ENCODE measurements at places on chromosomes 11 and 22.

- no peak for DNase-seq
Measured at GRCh38 chr22:24731761-24732160, 42.8 kb downstream of the PIWIL3 start.

GRCh38 chr22:38176170-38176741, 5.4 kb downstream of the PLA2G6 start:
- DNase-seq = peak; percentile 24

GRCh38 chr11:124307093-124307492, 6.7 kb downstream of the OR8D1 start:
- no peak for DNase-seq

DNA sequence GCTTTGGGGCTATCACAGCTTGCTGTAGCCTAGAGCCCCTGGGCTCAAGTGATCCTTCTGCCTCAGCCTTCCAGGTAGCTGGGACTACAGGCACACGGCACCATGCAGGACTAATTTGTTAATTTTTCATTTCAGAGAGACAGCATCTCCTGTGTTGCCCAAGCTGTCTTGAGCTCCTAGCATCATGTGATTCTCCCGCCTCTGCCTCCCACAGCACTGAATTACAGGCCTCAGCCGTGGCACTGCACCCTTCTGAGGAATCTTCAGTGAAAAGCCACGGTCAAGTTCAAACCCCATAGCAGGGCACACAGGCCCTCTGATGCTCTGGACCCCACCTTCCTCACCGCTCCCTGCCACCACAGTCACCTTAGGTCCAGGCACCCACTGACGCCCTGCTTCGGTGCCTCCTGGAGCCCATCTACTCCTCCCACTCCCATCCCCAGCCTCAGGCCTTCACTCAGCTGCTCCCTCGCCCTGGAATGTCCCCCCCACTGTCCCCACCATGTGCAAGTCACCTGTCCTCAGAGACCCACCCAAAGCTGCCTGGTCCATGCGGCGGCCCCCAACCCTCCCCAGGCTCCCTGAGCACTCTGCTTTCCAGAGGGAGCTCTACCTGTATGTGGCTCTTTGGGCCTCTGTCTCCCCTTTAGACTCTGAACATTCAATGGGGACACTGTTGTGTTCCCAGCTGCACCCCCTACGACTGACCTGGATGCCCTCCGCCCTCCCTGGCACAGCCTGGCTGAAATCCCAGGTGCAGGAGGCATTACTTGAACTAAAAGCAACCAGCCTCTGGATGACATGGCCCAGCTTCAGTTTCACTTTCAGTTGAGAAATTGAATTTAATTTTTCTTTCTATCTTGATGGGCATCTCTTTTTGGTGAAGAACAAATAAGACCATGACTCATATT, 1.6 kb downstream of the APOL2 start:
- DNase-seq = no peak

DNA sequence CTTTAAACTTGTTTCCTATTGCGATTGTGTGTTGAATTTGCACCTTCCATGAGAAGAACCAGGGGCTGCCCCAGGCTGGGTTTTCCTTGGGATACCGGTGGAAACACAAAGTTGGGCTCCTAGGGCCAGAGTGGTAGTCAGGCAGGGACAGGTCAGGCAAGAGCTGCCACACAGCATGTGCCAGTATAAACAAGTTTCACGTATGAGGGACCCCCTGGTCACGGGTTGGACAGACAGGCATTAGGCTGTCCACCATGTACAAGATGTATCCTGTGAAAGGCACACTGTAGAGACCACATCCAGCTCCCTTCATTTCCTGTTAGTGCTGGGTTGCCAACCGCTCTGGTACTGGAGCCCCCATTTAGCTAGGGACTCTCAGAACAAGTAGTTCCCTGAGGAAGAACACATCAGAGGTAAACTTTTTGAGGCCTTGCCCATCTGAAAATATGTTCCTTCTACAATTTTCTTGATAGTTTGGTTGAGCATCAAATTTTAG, 8.8 kb downstream of the UPB1 start:
- DNase-seq = no peak

- no peak for DNase-seq
Measured at GRCh38 chr11:86620891-86621521, 51.4 kb downstream of the ME3 start.

DNA sequence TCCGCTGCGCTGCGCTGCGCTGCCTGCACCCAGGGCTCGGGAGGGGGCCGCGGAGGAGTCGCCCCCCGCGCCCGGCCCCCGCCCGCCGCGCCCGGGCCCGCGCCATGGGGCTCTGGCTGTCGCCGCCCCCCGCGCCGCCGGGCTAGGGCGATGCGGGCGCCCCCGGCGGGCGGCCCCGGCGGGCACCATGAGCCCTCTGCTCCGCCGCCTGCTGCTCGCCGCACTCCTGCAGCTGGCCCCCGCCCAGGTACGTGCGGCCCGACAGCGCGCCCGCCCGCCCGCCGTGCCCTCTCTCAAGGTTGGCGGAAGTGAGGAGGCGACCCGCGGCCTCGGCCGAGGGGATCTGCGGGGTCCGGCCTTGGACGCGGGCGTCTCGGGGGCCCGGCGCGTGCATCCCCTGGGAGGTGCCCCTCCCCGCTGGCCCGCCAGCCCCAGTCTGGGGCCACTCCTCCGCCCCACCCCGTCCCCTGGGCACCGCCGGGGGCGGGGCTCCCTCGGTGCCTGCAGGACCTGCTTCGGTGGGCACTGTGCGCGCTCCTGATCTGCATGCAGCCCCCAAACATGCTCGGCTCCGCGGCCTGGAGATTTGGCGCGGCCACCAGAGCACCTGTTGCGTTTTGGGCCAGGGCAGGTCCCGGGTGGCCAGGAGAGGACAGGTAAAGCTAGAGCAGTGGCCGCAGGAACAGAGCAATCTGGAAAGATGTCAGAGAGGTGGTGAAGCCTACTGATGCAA, 429 bp downstream of the VEGFB start:
- no peak for DNase-seq

DNA sequence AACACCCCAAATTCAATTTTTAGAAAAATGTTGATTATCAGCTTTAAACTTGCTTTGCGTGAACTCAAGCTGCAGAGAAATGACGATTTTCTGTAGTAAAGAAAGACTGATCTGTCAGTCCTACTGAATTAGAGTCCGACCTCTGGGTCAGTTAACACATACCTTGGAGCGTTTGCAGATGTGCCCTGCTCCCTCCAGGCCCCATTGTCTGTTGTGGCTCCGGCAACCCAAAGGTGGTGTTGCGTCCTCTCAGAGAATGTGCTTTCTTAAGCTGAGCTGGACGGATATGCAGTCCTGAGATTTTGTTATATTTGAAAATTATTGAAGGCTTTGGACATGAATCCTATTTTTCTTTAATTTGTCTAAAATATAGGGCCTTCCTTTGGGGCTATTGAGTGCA, 31.5 kb upstream of the MYO18B start:
- DNase-seq = no peak

- DNase-seq = no peak
Measured at GRCh38 chr11:74452366-74452765, 15.0 kb downstream of the KCNE3 start.

DNA sequence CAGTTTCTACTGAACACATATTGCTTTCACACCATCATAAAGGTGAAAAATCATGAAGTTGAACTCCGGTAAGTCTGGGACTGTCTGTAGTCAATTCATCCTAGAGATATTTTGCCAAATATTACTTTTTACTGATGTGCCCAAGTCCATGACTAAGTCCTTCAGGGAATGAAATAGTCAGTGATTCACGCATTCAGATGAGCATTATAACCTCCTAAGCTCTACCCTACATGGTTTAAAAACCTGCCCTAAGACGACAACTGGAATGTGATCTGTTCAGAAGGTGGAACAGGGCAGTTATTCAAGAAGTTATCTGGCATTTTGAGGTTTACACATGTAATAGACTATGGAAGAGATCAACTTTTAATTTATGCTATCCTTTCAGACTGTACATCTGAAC, 125.6 kb downstream of the TRPC6 start:
- no peak for DNase-seq

GRCh38 chr11:79081471-79082031, 359.3 kb downstream of the TENM4 start:
- DNase-seq = no peak

DNA sequence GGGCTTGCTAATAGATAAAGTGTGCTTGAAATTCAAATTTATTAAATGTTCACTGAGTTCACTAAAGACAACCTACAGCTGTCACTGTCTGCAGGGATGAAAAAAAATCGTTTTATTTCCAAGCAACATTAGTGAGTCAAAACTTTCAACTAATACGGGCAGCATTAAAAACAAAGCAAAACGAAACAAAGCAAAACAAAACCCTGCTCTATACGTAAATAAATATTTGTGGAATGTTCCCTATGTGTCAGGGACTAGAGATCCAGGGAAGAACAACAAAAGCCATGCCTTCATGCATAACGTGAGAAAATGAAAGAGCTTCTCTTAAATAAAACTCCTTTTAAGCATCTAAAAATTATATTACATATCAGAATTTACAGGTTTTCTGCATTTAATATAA, 553 bp downstream of the NAALAD2 start:
- no peak for DNase-seq

DNA sequence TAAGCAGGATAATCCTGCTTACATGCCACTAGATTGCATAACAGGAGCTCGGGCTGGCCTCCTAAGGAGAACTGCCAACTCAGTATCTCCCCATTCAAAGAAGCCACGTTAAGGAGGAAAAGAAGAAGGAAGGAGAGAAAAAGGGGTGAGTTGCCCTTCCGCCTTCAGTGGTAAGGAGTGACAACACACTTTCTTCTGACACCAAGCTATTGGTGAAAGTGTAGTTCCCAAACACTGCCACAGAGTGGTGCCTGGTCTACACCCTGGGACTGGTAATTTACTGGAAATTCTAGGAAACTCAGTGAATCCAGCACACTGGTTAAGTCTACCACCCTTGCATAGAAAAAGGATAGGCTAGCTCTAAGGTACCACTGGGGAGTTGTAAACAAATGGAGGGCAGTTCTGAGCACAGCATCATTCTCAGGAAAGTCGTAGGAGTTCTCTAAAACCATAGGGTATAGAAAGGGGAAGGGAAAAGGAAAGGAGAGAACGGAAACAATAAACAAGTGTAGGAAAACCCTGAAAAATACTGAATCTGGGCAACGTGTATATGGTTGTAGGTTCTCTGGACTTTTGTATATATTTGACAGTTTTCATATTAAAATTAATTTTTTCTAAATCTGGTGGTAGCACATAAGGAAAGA, 58.2 kb downstream of the RRAS2 start:
- DNase-seq = no peak

DNA sequence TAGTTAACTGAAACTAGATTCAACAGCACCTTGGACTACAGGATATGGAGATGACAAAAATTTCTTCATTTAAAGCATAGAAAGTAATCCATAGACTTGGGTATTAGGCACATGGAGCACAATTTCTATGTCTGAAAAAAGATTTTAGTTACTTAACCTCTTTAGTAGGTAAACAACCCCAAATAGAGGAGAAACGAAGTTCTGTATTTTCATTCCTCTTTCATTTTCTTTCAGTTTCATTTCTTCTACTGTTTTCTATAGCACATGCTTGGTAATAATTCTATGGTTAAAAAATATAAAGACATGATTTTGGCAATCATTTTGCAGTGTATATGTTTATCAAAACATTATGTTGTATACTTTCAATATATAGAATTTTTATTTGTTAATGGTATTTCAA, 99.5 kb downstream of the CASP12 start:
- no peak for DNase-seq

- no peak for DNase-seq
Measured at GRCh38 chr11:14554959-14555358, 34.8 kb upstream of the PSMA1 start.

DNA sequence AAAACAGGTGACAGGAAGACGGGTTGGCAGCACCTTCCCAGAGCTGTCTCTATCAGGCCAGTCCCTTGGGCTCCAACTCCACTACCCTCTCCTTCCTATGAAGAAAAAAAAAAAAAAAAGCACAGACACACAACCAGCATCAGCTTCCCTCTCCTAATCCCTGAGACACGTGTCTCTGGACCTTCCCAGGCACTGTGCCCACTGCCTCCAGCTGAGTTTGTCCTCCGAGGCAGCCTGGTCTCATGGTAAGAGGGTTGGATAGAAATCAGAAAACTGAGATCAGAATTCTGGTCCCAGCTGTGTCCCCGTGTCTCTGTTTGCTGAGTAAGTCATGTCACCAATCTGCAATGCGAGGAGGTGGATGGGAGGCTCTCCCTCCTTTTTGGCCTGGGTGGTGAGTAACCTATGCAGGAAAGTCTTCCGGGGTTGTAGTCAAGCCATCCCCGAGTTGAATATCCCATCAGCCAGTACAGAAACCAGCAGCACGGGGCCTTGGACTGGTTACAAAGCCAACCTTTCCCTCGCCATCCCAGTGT, 193.7 kb upstream of the TBCEL start:
- DNase-seq = no peak

DNA sequence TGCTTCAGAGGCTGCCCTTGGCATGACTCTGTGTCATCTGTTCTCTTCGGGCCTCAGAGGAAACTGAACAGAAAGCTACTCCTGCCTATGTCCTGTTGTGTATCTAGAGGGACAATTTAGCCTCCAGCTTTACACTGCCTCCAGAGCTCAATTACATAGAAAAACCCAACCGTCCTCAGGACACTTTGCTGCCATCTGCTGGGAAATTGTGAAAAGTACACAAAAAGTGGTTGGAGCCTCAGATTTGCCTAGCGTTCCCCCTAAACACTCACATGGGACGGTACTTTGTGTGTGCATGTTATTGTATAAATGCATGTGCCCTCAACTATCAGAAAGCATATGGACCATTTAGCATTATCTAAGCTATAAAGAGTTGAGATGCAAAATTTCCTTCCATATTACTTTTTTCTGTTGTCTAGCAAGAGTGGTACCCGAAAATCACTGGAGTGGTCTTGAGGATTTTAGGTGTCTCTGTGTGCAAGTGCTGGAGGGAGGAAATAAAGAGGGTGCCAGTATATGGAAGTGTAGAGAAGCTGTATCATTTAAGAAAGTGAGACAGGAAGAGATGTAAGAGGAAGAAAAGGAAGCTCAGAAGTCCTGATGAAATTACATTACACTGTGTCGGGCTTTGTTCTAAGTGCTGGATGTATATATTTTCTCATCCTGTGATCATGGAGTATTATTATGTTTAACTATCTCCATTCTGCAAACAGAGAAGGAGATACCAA, 8.7 kb upstream of the MS4A4E start:
- DNase-seq = no peak

DNA sequence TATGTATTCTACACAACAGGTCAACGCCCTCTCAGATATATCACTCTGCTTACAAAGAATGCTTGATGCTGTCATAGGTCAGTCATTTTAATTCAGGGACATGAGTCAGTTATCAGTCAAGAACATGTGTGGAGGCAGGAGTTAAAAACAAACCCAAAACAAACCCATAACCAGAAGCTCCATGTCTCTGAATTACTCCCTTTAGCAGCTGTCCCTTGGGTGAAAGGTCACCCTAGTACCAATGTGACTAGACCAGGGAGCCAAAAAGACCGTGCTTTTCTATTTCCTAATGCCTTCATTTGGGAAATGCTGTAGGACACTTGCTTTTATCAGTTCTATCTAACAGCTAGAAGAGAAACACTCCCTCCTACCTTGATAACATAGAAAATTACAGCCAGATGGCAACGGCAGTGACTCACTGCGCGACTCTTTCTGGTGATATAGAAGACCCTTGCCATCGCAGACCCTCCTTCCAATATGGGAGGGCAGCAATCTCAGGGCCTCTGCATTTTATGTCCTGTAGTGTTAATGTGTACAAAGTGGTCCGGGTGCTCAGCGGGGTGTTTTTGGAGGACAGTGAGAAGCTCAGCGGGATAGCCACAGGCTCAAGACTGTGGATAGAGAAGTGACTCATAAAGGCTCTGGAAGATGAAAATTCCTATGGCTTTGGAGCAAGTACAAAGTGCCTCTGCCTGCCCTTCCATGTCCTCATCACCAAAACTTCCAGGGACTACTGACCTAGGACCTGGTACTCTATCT, 24.8 kb downstream of the APOL5 start:
- no peak for DNase-seq

- no peak for DNase-seq
Measured at GRCh38 chr11:35425603-35426212, 6.3 kb upstream of the SLC1A2 start.

All from stimulated activated CD8-positive, alpha-beta memory T cell treated with anti-CD3 and anti-CD28 coated beads, Interleukin-2, amount 100 ng/mL, for 1 hour (primary cell).